Stimulated activated naive CD8-positive, alpha-beta T cell treated with anti-CD3 and anti-CD28 coated beads, Interleukin-15, Interleukin-2, amounts not matched to agents 100 U/mL and 50 U/mL, for 24 hours (primary cell): ENCODE measurements at places on chromosomes 2 and 18.
A peak's percentile ranks its signal among the peaks of the same experiment; 100 is the strongest.

GRCh38 chr18:23828426-23828825 is 139.2 kb downstream of the LAMA3 start:
- peak; percentile 19 for DNase-seq

DNA sequence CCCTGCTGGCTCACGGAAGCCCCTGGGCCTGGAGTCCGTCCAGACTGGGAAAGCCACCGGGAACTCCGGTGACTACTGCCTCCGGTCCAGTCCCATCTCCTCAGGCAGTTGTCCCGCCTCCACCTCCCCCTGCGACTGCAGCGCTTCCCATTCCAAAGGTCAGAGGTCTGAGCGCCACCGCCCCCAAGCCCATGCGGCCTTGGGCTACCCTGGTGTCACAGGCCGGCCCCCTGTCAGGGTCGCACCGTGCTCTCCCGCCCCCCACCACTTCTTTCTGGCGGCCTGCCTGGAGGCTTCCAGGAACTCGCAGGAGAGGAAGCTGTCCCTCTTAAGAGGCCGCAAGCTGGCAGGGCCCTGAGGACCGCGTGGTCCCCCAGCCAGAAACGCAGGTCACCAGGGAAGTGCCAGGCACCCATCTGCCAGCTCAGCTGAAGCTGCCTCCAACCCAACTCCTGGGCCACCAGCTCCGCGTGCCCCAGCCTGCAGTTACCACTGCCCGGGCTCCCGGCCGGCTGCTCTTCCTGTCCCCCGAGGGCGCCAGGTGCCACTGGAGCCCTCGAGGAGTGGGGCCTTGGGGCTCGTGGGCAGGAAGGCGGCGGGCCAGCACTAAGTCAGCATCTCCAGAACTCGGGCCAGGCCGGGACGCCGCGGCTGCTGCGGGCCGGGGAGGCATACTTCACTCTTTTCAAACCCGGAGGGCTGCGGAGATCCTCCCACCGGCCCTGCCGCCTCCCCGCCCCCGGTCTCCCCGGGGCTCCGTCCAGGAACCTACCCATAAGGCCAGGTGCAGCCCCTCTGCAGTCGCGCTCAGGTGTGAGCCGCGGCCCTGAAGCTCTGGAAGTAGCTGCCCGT is 83.3 kb upstream of the POMC start:
- DNase-seq: peak; percentile 57

DNA sequence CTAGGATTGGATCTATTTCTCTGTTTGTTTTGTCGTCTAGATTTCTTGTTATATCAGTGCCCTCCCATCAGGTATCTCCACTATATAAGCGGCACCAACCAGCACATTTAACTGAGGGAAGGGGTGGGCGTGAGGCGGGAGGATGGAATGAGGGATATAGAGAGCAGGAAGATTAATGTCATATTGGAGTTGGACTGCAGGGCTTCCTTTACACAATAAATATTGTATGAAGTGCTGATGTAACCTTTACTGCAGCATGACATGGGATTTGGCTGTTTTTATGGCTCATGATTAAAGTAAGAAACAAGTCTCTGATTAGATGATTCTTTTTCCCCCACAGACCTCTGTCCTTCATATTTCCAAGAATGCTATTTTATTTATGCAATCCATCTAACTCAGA is 54.8 kb downstream of the TMEM200C start:
- no peak for DNase-seq

GRCh38 chr2:189379287-189379630 is 62.0 kb upstream of the WDR75 start:
- no peak for DNase-seq

- DNase-seq: no peak
Measured at GRCh38 chr2:46489423-46490174, 10.2 kb downstream of the TMEM247 start.

DNA sequence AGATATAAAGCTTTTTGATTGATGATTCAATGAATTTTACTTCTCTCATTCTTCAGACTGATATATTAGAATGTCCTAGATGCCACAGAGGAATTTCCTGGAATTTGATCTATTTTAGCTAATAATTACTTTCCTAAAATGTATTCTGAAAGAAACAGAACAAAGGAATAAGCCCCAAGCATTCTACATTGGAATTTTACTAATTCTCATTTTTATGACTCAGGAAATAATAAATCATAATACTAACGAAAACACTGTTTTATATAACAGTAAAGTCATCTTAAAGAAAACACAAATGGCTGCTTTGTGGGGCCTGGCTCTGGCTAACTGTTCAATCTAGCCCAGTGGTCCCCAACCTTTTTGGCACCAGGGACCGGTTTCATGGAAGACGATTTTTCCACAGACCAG is 68.6 kb upstream of the LPIN2 start:
- no peak for DNase-seq

GRCh38 chr2:113973810-113974209 is 83.9 kb downstream of the ACTR3 start:
- no peak for DNase-seq

- DNase-seq: no peak
Measured at GRCh38 chr2:154855138-154855537, 156.6 kb downstream of the KCNJ3 start.
